AG09319 (cell line): ENCODE measurements at places on chromosomes 12 and 14.

GRCh38 chr12:82910246-82910893 lies 223.7 kb downstream of the TMTC2 start:
- no peak for DNase-seq

GRCh38 chr14:34489324-34489723 lies 27.3 kb upstream of the SPTSSA start:
- no peak for DNase-seq

DNA sequence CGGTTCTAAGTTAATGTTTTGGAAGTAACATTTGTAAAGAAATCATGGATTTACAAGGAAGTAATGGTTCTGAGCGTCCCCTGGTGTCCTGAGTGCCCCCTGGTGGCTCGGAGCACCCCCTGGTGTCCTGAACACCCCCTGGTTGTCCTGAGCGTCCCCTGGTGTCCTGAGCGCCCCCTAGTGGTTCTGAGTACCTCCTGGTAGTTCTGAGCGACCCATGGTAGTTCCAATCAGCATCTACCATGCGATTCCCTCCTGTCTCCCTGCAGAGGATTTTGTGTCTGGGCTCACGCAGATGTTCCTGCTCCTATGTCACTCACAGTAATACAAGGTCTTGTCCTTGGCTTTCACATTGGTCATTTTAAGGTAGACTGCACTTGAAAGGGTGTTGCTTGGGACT lies 1352.9 kb downstream of the TMEM121 start:
- no peak for DNase-seq

- no peak for DNase-seq
Measured at GRCh38 chr12:57845478-57846284, 848 bp downstream of the CTDSP2 start.

GRCh38 chr12:1576410-1577241 lies 17.8 kb downstream of the FBXL14 start:
- DNase-seq: no peak

GRCh38 chr12:11724888-11725311 lies 75.4 kb downstream of the ETV6 start:
- DNase-seq: no peak

GRCh38 chr14:50049093-50049492 lies 67.3 kb downstream of the VCPKMT start:
- DNase-seq: no peak

DNA sequence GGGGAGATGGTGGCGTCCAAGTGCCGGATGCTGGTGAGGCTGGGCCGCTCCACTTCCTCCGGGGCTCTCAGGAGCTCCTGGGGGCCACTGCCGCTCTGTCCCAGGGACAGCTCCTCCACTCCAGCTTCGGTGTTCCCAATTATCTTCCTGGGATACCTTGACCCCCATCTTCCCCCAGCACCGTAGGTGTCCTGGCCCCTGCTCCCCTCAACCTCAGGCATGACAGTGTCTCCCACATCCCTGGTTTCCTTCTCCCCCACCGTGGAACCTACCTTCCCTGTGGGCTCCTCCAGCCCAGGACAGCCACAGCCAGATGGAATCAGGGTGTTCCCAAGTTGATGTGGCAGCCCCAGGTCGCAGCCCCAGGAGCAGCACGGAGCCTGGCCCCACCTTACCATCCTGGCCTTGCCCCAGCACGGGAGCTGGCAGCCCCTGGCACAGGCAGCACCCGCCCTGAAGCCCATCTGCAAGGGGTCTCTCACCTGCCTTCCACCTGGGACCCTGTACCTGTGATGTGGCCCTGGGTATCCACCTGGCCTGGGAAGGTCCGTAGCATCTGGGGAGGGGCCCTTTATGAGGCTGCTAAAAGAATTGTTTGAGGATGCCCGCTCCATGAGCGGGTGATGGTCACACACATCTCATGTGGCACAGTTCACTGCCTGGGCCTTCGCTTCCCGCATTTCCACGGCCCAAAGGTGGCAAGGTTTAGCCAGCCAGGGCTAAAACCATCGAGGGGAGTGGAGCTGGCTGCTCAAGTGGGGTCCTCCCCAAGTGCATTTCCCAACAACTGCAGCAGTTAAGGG lies 4.1 kb downstream of the TMEM121 start:
- DNase-seq: no peak

- DNase-seq: no peak
Measured at GRCh38 chr14:92248696-92249095, 74.3 kb upstream of the SLC24A4 start.

DNA sequence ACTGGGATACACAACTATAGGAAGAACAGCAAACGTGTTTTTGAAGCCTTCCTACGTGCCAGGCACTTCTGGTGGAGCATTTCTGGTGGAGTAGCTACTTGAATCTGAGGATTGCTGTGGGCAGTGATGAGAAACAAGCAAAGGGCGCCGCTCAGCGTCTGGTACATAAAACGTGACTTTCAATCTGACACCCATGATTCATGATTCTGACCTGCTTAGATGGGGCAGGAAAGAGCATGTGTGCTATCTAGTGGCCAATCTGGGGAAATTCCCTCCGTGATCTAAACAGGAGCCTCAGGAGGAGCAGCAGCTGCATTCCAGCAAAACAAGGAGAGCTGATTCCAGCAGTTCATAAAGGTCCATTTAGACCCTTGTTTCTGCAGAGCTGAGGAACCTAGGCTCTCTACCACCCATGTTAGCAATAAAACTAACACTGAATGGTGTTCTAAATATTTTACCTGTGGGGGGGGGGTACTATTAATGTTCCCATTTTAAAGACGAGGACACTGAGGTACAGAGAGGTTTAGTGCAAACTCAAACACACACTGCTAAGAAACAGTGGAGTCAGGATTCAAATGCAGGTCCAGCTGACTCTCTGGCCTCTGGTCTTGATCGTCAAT lies 37.8 kb downstream of the PAH start:
- DNase-seq: peak; percentile 15

- DNase-seq: no peak
Measured at GRCh38 chr14:88463318-88463717, 77.9 kb downstream of the SPATA7 start.

DNA sequence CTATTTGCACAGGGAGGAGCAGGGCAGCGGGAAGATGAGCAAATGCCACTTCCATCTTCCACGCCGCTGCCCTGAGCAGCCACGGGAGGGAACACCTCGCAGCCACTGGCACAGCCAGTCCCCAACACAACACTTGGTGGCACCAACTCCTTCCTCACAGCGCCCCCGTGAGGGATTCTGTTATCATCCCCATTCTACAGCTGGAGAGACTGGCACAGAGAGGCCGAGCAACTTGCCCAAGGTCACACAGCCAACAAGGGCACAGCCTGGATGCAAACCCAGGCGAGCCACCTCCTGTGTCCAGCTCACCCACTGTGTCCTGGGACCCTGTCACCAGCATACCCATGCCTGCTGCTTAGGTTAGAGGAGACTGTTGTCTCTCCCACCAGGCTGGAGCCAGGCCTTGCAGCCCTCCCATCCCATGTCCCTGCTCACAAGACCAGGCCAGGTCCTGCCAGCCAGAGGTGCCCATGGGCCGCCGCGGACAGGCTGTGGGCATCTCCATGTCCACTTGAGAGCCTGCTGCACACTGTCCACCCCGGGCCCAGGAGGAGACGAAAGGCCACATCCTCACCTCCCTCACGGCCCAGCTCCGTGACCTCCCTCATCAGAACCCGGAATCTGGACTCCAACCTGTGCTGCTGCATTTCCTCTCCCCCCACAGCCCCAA lies 57.0 kb downstream of the NCOR2 start:
- no peak for DNase-seq

DNA sequence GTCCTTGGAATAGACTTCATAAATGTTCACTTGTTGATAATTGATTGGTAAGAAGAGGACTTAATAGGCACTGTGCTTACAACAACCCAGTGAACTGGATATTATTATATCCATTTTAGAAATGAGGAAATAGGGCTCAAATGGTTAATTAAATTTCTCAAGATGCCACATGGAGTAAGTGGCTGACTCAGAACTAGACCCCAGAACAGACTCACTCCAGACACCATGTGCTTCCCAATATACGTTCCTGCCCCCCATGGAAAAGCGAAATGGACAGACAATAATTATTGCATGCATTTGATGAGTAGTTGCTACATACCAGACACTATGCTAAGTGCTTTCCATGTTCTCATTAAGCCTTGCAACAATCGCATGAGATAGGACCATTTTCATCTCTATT lies 895 bp upstream of the ANKS1B start:
- DNase-seq: no peak

- no peak for DNase-seq
Measured at GRCh38 chr14:88245321-88245720, 77.7 kb downstream of the KCNK10 start.

DNA sequence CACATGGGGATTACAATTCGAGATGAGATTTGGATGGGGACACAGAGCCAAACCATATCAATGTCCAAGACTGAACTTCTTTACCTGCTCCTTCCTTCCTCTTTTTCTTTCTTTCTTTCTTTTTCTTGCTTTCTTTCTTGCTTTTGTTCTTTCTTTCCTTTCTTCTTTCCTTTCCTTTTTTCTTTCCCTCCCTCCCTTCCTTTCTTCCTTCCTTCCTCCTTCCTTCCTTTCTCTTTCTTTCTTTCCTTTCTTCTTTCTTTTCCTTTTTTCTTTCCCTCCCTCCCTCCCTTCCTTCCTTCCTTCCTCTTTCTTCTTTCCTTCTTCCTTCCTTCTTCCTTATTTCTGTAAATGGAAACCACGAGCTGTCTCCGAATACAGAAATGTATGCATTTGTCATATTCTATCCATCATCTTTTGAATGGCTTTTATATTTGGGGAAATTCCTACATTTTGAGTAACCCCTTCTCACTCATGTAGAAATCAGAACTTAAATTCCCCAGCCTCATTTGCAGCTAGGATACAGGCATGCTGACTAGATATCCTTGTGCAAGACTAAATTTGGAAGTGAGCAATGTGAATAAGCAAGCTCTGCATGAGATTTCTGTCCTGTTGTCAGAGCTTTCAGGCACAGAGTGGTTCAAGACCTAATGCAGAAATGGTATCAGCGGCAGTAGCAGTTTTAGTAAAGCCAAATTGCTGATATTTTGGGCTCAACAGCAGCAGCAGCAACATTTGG lies 11.5 kb downstream of the GPR33 start:
- no peak for DNase-seq

- DNase-seq: no peak
Measured at GRCh38 chr12:113091506-113091905, 35.0 kb downstream of the DTX1 start.

DNA sequence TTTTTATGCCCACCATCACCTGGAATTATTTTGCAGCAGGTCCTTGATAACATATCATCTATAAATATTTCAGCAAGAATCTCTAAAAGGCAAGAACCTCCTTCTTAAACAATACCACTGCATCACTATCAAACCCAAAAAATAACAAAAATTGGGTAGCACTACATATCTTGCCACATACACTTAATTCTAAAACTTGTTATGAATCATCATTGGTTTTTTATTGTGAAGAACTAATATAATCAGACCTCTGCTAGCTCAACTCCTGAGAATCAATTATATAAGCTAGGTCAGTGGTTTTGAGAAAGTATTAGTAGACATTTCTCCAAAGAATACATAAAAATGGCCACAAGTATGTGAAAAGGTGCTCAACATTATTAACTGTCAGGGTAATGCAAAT lies 23.8 kb downstream of the SLC38A1 start:
- no peak for DNase-seq

DNA sequence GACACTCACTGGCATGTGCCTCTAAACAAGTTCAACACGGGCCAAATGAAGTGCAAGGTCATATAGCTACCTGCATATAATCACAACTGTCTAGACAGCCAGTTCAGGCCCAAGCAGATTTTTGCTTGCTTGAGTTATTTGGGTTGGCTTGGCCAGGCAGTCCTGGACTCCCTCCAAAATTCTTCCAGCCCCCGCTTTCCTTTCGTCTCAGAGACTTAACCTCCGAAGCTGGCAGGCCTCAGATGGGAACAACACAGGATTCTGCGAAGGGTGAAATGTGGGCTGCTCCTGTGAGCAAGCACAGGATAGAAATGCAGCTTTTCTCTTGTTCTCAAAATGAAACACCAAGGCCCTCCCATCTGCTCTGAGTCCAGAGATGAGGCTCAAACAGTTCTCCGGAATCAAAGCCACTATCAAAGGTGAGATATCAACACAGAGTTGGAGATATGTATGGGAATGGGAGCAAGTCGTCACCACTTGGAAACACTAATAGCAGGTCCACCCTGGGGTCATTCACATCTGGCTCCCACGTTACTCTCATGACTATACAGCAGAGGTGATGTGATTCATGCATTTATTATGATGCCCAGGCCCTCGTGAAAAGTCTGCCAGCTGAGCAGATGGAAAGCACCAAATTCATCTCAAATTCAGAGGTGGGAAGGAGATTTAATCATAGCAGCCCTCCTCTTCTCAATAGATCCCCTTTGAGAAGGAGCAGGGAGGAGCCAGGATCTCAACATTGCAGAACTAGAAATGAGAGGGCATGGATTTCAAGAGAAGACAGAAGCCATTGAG lies 389.8 kb downstream of the NUAK1 start:
- DNase-seq: no peak

GRCh38 chr14:61262082-61262481 lies 19.1 kb downstream of the TMEM30B start:
- no peak for DNase-seq

DNA sequence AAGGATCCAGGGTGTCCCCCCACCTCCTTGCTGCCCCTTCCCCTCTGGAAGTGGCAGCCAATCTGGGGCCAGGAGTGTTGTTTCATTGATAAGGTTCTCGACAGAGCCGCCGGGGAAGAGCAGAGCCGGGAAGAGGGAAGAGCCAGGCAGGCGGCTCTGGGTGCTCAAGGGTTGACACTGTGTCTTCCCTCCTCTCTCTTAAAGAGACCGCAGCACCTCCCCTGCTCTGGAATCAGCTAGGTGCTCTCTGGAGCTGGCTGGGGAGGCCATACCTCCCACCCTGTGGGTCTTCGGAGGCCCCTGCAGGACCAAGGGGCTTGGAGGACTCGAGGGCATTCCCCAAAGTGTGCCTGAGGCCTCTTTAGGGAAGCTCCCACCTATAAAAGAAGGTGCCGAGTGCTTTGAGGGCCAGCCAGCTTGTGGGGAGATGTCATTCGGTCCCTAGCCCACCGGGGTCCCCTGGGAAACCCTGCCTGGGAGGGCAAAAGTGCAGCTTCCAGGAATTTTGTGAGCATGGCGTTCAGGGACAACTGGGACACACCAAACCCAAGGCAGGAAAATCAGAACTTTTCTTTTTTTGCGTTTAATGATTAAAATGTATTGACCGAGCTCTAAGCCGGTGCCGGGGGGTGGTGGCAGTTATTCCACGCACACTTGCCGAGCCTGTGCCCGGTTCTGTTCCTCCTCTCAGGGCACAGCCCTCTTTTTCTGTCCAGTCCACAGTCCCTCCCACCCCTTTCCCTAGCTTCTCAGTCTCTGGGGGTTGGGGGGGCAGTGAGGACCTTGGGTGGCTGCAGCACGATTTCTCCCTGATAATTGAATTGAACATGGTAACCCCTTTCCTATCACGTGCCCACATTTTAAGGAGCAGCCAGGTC lies 3.0 kb downstream of the SETD1B start:
- DNase-seq: no peak

- no peak for DNase-seq
Measured at GRCh38 chr14:80942191-80942600, 658 bp upstream of the CEP128 start.

DNA sequence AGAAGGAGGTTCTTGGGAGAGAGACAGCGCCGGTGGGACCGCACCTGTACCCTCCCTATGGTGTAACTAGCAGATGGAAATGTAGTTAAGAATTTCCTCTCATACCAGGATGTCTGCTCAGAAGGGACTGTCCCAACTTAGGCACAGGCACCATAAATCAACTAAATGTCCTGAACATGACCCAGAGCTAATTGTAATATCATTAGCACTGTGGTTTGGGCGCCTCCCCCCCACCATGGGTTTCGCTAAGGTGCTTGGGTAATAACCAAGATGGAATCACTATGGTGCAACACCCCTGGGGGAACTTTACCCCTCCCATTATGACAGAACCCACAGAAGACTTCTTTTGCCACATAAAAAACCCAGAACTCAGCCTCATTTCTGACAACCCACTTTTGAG lies 15.9 kb downstream of the ZNF641 start:
- DNase-seq: no peak
